ENCODE measurements at places on chromosomes 11 and 22.

- no peak for DNase-seq
Measured at GRCh38 chr11:108364159-108364558, 103.2 kb downstream of the C11orf65 start.

- no peak for DNase-seq
Measured at GRCh38 chr11:44268614-44269080, 41.3 kb downstream of the ALX4 start.

DNA sequence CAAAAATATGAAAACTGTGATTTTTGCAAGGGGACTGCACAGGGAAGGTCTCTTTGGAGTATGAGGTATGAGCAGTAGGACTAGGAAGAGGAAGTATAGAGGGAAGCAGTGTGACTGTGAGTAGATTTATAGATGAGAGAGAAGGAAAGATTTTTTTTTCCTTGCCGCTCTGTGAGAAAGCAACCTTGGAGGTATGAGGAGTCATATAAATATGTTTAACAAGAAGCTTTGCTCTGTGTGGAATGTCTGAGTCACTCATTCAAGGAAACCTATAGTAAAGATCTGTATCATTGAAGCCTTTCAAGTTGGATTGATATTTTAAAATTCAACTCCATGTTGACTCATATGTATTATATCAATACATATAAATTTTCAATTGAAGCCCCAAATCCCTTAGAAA is 26.2 kb downstream of the DNHD1 start:
- no peak for DNase-seq

- DNase-seq, result no peak
Measured at GRCh38 chr11:111091321-111091938, 154.1 kb upstream of the POU2AF2 start.

DNA sequence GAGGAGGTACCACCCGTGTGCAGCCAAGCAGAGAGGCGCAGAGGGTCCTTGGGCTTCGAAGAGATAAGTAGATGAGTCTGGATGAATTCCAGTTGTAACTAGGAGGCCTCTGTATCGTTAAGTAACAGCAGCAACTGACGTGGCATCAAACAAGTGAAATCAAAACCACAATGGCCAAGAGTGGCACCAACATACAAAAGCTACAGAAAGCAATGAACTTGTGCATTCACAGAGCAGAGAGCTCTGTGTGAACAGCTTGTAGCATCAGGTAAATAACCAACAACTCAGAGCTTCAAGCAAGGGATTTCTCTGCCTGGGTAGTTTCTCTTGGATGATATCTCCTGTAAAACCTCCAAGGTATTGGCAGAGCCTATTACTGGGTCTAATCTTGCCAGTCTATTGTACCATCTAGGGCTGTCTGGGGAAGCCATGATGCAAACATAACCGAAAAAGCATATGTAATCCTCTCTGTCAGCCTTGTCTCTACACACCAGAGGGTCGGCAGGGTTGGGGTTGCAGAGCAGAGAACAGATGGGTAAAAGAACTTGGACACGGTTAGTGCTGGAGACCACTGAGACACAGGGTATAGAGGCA is 83.1 kb upstream of the USP47 start:
- DNase-seq, result no peak

DNA sequence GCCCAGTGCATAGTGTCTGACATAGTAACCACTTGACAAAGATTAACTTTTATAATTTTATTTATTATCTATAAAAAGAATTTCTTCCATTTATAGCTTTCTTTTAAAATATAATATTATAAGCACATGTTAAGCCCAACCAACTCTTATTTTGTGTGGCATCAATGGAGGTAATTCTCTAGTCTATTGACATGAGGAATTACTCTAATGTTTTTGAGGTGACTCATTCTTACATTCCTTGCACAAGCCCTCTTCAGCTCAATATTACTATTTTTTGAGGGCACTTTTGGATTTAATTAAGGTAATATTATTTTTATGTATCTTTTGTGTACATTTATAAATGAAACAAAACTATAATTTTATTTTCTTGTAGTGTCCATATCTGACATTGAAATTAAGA is 59.6 kb downstream of the AASDHPPT start:
- DNase-seq, result no peak

GRCh38 chr22:22663861-22664800 is 19.7 kb downstream of the GGTLC2 start:
- no peak for DNase-seq

DNA sequence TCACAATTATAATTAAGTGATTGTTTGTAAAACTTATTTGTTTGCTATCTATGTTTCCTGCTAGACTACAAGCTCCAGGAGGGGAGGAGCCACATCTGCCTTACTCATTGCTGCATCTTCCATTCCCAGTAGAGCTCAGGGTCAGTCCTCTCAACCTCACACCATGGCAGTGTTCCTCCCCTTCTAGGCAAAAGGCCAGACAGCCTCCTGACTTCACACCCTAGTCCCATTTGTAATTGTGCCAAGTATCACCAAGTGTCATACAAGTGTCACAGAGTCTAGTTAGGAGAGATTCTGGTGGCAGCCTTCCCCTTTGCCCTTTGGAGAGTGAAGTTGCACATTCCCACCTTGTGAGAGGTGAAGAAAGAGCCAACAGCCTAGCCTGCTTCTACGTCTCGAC is 490.4 kb downstream of the INSC start:
- no peak for DNase-seq

GRCh38 chr22:23281406-23282088 is 101.2 kb downstream of the BCR start:
- DNase-seq, result peak; percentile 95

GRCh38 chr11:61698173-61698948 is 18.2 kb downstream of the DAGLA start:
- DNase-seq, result no peak

- DNase-seq, result no peak
Measured at GRCh38 chr22:48974443-48975315, 853.0 kb downstream of the BRD1 start.

DNA sequence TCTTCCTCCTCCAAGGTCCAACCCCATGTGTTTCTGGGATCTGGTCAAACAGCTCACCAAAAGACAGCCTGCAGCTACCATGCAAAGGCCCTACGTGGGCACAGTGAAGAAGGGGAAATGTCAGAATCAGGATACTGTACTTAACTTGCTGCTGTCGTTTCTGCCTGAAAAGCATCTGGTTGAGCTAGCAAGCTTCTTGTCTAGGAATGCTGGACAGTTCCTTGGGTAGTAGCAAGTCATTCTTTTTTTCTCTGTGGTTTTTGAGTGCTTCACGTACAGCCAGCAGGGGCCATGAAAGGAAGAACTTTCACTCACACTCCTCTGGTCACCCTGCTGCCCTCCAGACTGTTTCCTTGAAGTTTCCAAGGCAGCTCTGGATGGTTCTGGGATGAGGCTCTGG is 24.7 kb downstream of the RCOR2 start:
- no peak for DNase-seq

- no peak for DNase-seq
Measured at GRCh38 chr11:73566422-73566821, 31.5 kb downstream of the FAM168A start.

DNA sequence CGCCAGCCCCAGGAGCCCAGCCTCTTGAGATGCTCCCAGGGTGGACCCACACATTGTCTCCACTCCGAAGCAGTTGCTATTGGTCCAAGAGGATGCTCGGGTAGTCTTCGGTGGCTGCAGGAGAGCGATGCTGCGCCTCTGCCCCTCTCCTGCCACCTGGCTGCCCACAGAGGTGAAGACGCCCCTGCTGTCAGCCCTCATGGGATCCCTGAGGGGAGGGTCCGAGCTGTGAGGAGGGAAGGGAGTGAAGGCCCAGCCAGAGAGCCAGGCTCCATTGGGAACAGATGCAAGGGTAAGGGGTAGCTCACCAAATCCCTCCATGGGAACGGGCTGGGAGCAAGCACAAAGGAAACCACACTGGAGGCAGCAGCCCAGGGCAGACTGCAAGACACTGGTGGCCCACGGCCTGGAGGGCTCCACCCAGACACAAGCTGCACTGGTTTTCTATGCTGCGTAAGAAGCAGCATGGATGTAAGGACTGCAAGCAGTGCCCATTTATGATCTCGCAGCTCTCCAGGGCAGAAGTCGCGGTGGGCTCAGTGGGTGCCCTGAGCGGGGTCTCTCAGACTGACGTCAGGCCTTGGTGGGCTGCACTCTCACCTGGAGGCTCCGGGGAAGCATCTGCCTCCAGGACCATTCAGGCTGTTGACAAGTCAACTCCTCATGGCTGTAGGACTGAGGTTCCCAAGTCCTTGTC is 15.7 kb downstream of the TSPAN32 start:
- DNase-seq, result no peak

DNA sequence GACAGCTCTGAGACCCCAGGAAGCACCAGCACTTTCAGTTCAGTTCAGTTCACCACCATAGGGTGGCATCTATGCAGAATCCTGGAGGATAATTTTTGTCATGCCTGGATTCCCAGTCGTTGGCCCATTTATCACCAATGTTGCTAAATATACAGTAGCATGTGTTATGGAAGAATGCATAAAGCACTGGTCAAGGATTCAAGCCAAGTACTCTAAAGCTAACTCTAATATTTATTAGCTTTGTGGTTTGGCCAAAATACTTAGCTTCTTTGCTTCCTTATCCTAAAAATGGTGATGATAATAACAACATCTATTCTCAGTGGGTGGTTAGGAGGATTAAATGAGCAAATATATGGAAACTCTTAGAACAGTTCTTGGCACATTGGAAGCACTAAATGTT is 294.7 kb upstream of the ZC3H12C start:
- DNase-seq, result no peak

GRCh38 chr11:88231894-88232482 is 56.7 kb upstream of the RAB38 start:
- peak; percentile 81 for DNase-seq

GRCh38 chr11:33263549-33263948 is 6.4 kb downstream of the HIPK3 start:
- no peak for DNase-seq

GRCh38 chr11:113059548-113059947 is 98.3 kb downstream of the NCAM1 start:
- no peak for DNase-seq

- DNase-seq, result peak; percentile 90
Measured at GRCh38 chr11:73376803-73377629, 817 bp downstream of the RELT start.

DNA sequence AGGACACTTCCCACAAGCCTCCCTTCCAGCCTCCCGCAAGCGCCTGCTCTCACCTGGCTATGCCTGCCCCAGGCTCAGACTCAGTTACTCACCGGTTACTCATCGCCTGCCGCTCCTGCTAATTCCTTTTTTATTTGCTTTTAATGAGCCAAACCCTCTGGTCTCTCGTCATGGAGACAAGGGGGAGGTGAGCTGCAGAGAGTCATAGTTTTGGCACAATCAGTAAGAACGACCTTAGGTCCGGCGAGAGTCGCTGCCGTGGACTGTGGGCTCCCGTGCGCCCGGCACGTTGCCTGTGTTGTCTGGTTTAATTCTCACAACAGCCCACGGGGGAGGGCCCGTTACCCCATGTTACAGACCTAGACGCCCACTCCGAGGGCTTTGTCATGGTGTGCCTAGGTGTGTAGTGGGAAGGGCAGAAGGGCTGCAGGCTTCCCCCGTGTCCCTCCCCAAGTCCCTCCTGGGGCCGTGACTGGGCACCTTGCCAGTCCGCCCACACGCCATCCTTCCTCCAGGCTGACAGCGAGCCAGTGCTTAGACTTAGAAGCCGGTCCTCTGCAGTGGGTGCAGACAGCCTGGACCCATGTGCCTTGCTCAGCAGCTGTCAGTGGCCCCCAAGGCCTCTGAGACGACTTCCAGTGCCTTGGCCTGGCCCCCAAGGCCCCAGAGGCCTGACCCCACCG is 42.2 kb downstream of the WNT7B start:
- DNase-seq, result no peak

DNA sequence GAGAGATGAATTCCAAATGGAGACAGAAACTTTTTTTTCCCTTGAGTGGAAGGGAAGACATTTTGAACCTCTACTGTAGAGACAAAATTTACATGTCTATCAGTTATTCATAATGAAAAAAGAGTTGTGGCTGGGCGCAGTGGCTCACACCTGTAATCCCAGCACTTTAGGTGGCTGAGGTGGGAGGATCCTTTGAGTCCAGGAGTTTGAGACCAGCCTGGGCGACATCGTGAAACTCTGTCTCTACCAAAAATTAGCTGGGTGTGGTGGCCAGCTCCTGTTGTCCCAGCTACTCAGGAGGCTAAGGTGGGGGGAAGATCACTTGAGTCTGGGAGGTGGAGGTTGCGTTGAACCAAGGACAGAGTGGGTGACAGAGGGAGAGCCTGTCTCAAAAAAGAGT is 4.1 kb downstream of the EED start:
- DNase-seq, result no peak

GRCh38 chr11:26847459-26847858 is 125.6 kb upstream of the SLC5A12 start:
- DNase-seq, result no peak

DNA sequence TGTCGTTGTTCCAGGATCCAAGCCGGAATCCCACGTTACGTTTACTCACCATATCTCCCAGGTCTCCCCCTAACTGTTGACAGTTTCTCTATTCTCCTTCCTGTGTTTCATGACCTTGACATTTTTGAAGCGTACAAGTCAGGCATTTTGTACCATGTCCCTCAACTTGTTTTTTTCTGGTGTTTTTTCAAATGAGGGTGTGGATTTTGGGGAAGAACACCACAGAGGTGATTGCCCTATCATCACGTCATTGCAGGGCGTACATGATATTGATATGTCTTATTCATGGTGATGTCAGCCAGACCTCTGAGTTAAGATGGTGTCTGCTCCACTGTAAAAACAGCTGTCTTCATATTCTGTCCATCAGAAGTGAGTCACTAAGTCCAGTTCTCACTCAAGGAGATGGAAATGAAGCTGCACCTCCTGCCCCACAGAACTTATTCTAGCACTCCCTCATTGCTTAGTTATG is 28.3 kb upstream of the SOX10 start:
- no peak for DNase-seq
